ENCODE measurements at places on chromosomes 11 and 22.

GRCh38 chr11:79052544-79052943 lies 388.3 kb downstream of the TENM4 start:
- DNase-seq, result no peak

DNA sequence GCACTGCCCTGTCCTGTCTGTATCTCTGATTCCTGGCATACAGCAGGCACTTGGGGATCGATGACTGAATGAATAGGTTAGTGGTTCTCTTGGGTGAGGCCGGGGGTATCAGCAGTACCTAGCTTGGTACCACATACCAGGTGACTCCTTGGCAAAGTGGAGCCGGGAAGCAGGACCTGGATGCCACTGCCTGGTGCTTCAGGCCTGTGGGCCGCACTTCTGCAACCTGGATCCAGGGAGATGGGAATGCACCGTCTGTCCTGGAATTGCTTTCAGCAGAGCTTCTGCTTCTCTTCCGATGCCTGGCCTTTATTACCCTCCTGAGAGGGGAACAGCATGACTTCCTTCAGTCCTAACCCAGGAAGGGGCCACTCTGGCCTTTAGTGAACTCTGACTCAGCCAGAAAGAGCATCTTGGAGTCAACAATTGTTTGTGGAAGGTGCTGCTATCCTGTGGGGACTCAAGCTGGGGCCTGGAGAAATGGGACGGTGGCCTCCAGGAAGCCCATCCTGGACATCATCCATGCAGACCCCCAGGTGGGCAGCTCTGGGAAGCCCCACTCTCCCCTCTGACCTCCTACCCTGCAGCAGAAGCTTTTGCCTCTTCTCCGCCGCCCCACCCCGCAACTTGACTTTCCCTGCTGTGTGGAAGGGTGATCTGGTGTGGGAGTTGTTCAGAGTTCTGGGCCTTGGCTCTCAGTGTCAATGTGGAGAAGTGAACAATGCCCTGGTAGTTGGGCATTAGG lies 5.1 kb downstream of the CD82 start:
- no peak for DNase-seq

DNA sequence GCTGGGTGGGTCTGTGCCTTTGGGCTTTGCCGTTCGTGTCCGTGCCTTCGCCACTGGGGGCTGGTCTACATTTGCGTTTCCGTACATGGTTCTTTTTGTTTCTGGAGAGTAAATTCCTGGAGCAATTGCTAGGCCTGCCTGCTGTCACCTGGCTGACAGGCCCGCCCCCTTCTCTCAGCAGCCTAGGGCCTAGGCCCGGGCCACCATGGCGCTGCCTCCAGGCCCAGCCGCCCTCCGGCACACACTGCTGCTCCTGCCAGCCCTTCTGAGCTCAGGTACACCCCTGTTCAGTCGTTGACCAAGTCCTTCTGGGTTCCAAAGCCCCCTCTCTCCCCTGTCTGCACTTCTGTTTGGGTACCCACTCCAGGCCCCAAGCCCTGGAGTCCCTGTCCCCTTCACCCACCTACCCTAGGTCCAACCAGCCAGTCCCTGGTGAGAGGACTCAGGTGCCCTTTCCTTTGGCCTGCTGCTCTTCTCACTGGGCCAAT lies 649 bp downstream of the TMEM25 start:
- DNase-seq, result no peak

- DNase-seq, result no peak
Observed at GRCh38 chr11:103602840-103603239, 433.6 kb upstream of the DDI1 start.

GRCh38 chr11:59224351-59224928 lies 11.7 kb upstream of the MPEG1 start:
- no peak for DNase-seq

- no peak for DNase-seq
Observed at GRCh38 chr11:29781268-29781667, 235.6 kb downstream of the KCNA4 start.

GRCh38 chr11:14148653-14149273 lies 186.2 kb downstream of the SPON1 start:
- DNase-seq, result no peak

GRCh38 chr11:76637491-76638269 lies 32.9 kb downstream of the LRRC32 start:
- no peak for DNase-seq

GRCh38 chr11:64234647-64235379 lies 429 bp downstream of the VEGFB start:
- DNase-seq, result no peak

DNA sequence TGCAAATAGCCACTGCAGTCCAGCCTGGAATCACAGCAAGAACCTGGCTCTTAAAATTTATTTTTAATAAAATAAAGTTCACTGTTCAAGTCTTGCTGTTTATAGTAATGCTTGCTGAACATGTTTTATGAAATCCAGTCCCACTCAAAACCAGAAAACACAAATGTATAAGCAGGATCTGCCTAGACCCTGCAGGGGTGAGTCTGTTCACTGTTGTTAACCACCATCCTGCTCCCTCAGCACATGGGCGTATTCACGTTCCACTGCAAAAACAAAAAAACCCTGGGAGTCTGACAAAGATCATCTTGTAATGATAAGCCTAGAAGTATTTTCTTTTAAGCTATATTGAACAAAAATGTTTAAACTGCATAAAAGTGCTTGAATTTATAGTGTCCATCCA lies 45.0 kb upstream of the CTTN start:
- DNase-seq, result no peak

GRCh38 chr11:45543808-45544422 lies 121.5 kb downstream of the CHST1 start:
- DNase-seq, result peak; percentile 26

- DNase-seq, result no peak
Observed at GRCh38 chr22:37661160-37661924, 2.8 kb downstream of the PDXP start.

DNA sequence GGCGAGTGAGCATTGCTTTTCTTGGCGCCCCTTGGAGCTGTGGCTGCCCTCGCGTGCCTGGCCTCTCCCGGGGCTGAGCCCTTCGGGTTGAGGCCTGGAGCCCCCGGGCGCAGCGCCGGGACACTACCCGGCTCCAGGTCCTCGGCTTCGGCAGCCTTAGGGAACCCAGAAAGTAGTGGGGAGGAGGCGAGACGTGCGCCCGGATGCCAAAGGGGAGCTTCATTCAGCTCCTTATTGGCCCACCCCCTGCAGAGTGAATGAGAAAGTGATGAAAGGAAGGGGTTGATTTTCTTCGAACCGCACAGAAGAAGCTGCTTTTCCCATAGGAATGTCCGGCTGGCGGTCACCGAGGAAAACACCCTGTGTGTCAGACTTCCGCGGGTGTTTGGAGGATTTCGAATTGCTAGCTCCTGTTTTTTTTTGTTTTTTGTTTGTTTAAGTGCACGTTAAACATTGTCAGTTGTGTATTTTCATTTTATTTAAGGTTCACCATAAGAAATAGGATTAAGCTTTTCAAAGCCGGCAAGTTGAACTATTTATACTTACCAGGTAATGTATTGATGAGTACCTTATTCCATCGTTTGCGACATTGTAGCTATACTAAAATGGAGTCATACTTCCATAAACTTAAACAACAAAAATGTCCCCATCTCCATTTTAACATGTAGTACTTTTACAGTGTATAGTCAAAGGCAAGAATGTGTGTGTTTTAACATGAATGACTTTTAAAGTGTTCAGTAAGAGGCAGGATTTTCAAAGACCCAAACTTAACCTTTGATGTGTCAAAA lies 841 bp upstream of the EIF4G2 start:
- no peak for DNase-seq

DNA sequence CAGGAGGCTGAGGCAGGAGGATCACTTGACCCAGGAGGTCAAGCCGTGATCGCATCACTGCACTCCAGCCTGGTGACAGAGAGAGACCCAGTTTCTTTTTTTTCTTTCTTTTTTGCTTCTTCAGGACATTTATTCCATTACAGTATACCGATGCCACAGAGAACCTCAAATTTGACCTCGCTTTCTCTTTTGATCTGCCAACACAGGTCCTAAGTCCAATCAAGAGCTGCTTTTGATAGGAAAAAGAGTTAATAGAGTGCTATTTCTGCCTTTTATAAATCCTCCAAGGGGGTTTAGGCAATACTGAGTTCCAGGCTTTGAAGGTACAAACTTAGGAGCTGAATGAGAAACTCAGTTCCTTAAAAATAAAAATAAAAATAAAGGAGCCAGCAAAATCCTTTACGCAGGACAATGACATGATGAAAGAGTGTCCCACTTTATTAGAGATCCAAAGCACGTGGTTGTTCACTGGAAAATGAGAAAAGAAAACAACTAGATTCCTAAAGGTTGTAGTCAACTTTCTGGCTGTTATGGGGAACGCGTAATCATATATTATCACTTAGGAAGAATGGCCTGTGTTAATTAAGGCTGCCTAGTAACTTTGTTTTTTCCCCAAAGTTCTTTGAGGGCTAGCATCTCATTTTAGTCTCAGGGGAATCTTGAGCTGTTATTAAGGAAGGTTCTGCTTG lies 27.2 kb downstream of the FADD start:
- DNase-seq, result no peak

DNA sequence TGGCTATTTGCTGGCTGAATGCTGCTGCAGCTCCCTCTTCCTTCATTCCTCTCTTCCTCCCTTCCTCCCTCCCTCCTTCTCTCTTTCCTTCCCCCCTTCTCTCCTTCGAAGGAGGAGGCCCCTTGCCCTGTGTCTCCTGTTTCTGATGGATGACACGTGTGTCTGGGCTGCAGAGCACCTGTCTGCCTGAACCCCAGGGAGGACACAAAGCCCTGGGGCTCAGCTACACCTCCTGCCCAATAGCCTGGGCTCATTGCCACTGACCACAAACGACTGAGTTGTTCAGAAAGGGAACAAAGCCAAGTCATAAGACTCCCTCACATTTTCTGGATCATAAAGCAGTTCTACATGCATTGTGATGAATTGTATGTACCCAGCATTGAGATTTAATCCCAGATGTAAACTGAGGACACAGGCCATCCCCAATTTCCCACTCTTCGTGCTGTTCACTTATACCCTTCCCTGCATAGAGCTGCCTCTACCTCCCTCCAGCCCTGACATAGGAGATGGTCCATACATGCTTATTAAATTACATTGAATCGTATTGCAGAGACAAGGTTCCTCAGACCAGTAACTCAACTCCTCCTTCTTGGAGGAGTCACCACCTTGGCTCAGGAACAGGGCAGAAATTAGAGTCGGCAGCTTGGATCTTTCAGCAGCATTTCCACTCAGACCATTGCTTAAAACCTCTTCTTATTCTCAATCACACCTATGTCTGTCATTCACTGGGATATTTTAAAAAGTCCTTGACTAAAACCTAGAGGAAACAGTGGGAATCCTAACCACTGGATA lies 1.2 kb downstream of the CSRP3 start:
- DNase-seq, result no peak

DNA sequence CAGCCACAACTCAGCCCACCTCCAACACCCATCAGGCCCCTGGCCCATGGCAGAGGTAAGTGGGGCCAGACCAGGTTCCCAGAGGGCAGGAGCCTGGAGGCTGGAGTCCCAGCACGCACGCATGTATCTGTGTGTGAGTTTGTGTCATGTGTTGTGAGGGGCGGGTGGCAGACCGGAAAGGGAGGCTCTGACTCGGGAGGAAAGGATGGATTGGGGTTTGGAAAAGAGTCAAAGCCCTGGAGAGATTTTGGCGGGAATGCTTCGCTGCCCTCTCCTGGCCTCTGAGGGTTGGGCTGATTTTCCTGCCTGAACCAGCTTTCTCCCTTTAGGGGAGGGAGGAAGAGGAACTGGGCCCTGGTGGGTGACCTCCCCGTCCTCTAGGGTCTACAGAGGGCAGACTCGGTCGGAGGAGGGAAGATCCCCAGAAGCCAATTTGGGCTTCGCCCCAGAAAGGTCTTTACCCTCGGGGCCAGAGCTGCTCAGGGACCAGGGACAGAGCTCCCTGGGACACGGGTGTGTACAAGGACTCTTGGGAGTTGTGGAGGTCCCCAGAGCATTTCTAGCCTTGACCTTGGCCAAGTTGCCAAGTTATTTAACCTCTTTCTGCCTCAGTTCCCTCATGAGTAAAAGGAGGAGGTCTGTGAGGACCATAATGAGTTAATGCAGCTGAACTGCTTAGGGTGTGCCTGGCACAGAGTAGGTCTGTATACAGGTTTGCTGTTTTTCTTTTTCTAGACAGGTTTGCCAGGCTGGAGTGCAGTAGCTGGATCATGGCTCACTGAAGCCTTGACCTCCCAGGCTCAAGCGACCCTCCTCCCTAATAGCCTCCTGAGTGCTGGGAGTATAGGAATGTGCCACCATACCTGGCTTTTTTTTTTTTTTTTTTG lies 6.9 kb downstream of the C11orf68 start:
- peak; percentile 36 for DNase-seq

DNA sequence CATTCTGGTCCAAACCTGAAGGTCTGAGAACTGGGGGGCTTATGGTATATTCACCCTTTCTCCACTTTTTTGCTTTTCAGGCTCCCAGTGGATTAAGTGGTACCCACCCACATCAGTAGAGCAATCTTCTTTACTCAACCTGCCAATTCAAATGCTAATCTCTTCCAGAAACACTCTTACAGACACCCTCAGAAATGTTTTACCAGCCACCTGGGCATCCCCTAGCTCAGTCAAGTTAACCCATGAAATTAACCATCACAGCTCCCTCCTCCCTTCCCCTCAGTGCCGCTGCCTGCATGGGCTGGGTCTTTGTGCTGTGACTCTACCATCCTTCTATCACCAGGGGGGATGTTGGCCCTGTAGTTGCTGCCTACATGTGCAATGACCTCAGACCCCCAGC lies 398.7 kb downstream of the BUD13 start:
- DNase-seq, result no peak

DNA sequence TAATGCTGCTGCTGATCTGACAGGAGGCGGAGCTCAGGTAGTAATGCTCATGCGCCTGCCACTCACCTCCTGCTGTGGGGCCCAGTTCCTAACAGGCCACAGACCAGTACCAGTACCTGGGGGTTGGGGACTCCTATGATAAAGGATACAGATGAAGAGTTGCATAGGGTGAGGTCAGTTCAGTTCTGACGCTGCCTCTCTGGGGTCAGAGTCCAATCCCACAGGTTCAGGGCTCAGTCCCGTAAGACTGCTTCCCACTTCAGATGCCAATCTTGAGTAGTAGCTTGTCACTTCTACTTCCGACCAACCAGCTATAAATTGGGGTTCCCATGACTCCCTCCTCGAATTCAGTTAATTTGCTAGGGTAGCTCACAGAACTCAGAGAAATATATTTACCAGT lies 8.6 kb downstream of the ASRGL1 start:
- DNase-seq, result no peak

DNA sequence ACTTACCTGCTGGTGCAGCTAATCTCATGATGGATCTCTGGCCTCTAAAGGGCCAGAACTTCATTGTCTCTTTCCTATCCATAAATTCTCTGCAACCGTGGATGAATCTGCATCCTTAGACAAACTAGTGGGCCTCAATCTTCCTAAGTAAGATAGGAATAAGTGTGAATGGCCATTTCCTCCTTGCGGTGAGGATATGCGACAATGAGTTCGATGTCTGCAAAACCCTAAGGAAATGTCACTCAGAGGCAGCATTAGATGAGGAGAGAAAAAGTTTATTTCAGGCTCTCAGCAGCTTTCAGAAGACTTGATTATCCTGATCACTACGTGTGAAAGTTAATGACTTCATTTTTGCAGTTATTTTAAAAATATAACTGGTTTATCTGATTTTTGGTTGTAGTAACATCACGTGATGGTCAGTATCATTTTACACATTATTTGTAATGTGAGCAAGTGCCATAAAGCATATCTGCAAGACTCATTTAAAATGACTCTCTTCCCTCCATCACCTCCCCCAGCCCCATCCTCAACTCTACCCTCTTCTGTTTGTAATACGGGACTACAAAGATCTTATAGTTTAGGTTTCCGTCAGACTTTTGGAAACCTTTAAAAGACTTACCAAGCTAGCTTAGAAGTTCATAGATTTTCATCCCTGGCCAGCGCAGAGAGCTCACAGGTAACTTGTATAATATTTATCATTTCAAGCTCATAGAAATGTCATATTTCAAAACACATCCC lies 10.2 kb downstream of the GRAP2 start:
- DNase-seq, result no peak

All from neural crest cell (in vitro differentiated cells).